Tibial nerve (tissue), 4 donors: ENCODE measurements at places on chromosomes 12 and 14.

- DNase-seq: no peak
Measured at GRCh38 chr12:54389607-54390175, 5.2 kb upstream of the ZNF385A start.

GRCh38 chr12:44246482-44247105, 410.7 kb downstream of the TMEM117 start:
- no peak for DNase-seq

DNA sequence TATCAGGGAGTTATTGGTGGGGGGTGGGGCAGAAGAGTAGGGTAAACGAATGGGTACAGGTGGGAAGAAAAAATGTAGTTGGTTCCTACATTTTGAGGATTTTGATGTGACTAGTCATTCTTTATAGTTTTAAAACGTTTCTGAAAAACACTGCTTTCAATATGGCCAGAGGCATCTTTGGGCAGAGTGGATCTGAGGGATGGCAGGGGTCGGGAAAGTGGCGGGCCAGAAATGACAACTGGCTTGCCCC, 527 bp upstream of the ATP23 start:
- no peak for DNase-seq

DNA sequence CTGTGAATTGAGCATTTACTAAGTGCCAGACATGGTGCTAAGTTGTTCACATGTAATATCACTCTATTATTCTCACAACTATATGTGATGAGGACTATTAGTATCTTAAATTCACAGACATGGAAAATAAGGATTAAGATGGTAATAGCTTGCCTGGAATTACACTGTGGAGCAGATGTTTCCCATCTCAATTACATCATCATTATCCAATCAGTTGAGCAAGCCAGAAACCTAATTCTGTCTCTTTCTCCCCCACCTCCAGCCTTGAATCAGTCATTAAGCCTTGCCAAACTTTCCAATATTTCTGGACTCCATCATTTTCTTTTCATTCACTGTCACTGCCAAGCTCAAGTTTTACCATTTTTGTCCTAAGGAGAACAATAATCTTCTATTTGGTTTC, 287.8 kb upstream of the KITLG start:
- DNase-seq: no peak

- peak; percentile 78 for DNase-seq
Measured at GRCh38 chr14:104735830-104736642, 12.0 kb downstream of the ADSS1 start.

DNA sequence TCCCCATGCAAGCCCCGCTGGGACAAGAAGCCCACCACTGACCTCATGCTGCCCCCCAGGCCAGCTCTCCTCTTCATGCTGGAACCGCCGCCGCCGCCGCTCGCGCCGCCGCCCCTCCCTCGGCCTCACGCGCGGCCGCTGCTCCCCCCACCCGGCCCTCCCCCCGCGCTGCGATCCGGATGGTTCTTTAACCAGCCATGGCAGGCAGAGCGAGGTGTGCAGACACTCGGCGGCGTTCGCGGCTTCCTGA, at the start of gene DCAF5:
Gene DCAF5 (minus strand): TSS at position 218 of the 250 bp plus-strand sequence. CDS start 141 bp downstream, at position 77.
- peak; percentile 83 for DNase-seq

- DNase-seq: no peak
Measured at GRCh38 chr14:49702725-49703124, 9.8 kb downstream of the KLHDC1 start.

- no peak for DNase-seq
Measured at GRCh38 chr12:112546996-112547395, 128.2 kb downstream of the PTPN11 start.

DNA sequence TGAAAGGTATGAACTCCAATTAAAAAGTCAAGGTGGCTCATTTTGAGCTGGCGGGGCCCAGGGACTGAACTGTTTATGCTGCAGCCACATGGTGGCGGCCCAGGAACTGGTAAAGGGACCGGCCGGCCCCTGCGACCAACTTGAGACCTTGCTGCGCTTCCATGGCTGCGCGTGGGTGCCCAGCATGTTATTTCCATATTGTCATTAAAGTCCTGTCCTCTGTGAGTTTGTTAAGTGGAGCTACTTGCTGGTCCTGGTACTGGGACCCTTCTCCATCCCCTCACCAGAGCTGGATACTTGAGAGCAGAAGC, 62.3 kb downstream of the BEGAIN start:
- no peak for DNase-seq

DNA sequence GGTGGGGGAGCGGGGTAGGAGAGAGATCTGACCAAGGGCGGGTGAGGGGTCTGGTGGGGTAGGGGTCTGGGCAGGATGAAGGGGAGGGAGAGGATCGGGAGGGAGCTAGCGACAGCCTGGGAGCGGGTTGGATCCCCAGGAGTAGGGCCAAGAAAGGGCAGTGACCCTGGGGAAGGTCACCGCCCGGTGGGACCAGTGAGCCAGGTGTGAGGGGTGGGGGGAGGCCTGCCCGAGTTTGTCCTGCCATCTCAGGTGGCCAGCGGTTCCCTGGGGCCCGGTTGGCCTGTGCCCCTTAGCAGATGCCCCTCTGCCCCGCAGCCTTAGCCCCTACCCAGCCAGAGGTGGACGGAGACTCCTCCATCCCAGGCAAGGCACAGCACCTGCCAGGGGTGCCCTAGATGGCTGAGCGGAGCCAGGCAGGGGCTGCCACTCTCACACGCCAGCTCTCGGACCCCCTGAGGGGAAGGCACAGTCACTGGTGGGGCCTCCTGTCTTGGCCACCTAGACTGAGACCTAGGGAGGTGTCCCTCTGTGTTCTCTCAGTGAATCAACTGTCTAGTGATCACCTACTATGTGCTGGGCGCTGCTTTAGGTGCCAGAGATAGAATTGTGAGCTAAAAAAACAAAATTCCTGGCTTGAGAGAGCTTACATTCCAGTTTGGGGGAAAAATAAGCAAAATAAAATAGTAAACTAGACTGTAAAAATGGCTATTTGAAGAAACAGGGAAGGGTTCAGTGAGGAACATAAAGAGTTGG, 629 bp upstream of the TTC7B start:
- no peak for DNase-seq

- peak; percentile 18 for DNase-seq
Measured at GRCh38 chr14:50312734-50313054, 570 bp downstream of the DMAC2L start.

- peak; percentile 88 for DNase-seq
Measured at GRCh38 chr14:75277008-75277814, 1.4 kb upstream of the FOS start.
